GM12892 (cell line): ENCODE measurements at places on chromosomes 6 and 20.

- no peak for DNase-seq
Measured at GRCh38 chr6:37875561-37876309, 56.2 kb downstream of the ZFAND3 start.

- peak; percentile 32 for DNase-seq
Measured at GRCh38 chr6:106702451-106703110, 73.2 kb downstream of the QRSL1 start.

DNA sequence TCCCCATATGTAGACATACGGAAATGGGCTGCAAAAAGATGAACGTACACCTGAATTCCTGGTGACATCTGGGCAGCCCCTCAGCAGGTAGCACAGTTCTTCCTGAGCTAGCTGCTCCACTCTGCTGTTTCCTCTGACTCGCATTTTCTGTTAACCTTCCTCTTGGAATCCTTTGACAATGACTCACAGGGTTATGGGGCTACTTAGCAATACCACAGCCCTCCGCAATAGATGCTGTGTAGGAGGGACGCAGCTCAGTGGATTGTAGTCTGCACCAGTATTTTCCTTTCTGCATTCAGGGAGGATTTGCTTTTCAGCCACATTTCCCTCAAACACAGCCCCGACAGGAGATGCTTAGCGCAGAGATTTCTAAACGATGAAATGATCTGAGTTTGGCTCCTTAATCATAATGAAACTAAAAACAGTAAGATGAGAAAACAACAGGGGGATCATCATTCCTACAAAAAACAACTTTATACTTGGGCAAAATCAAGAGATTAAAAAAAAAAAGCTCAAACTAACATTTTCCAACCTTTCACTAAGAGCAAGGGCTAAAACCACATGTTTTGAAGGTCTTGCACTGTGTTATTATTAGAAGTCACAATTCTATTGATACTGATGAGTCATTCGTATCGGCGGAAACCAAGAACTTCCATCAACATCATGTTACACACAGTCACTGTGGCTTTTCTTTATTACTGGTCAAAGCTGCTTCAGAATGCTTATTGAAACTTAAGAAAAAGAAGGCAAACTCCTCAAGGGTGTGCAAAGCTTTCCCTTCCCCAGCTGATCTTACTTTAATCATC, 12.2 kb downstream of the BACH2 start:
- no peak for DNase-seq

DNA sequence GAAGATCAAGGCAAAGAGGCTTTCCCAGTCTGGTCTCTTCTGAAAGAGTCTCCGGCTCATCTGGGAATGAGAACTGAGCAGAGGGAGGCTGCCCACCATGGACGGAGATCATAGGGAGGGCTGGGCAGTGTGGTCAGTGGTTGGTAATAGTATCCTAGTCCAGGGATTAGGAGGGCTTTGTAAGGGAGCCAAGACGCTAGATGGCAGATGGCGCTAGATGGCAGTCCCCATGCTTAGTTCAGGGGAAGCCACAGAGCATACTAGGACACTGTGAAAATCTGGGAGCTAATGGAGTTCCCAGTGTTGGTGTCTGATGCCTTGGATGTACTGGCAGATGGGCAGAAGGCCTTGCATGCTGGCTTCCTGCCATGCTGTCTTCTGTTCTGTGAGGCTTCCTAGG, 21.7 kb upstream of the DAAM2 start:
- DNase-seq = no peak

- no peak for DNase-seq
Measured at GRCh38 chr6:159691963-159692287, 1.1 kb downstream of the SOD2 start.

GRCh38 chr20:59508729-59509128, 95.6 kb upstream of the PHACTR3 start:
- no peak for DNase-seq

GRCh38 chr6:22236626-22237414, 60.0 kb downstream of the PRL start:
- DNase-seq = no peak

GRCh38 chr6:69880601-69881000, 14.2 kb downstream of the COL19A1 start:
- no peak for DNase-seq

- no peak for DNase-seq
Measured at GRCh38 chr6:19530188-19530587, 307.0 kb upstream of the ID4 start.

- DNase-seq = no peak
Measured at GRCh38 chr6:44185953-44186634, 27.5 kb downstream of the CAPN11 start.

- DNase-seq = no peak
Measured at GRCh38 chr20:13461849-13462458, 176.8 kb downstream of the TASP1 start.

DNA sequence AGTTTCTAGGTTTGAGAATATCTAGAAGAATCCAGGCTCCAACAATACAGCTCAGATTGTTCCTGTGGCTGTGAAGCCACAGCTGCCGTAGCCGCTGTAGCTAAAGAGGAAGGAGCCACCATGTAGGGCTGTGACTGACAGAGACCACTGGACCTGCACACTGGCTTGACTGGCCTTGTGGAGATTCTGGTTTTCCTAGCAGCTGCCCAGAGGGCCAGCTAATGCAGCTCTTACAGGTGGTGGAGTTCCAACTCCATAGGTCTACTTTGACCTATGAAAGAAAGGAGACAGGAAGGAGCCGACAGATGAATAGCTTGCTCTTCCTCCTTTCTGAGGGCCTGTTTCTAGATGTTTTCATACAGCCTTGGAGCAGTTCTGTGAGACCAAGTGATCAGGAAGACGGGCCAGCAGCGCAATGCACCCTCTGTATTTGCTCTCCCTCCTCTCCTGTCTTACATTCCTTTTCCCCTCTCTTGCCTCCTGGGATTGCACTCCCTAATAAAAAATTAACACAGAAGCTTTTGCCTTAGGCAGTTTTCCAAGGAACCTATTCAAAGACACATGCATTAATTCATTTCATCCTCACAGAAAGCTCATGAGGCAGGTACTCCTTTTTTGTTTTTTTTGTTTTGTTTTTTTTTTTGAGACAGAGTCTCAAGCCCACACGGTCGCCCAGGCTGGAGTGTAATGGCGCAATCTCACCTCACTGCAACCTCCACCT, 51.8 kb upstream of the MYB start:
- no peak for DNase-seq

GRCh38 chr6:134415656-134416055, 97.7 kb upstream of the SGK1 start:
- no peak for DNase-seq

DNA sequence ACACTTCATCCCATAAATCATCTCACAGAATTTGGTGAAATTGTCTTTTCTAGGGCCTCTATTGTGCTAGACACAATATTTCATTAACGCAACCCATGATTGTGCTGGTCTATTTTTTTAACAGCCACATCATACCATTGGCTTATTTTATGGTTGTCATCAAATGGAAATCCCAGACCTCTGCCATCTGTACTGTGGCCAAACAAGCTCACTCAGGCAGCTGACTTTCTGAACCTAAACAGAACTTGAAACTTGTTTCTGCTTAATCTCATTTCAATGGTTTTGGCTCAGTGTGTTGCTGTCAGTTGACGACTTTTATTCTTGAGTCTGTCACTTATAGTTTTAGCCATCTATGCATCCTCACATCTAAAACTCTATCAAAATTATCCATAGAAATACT, 111.8 kb downstream of the HAO1 start:
- no peak for DNase-seq
